ENCODE measurements at places on chromosomes 6 and 20. TPM values are rescaled to one million over a fixed set of nuclear protein-coding genes. Genes with fewer than 3 reads are reported as not detected.

DNA sequence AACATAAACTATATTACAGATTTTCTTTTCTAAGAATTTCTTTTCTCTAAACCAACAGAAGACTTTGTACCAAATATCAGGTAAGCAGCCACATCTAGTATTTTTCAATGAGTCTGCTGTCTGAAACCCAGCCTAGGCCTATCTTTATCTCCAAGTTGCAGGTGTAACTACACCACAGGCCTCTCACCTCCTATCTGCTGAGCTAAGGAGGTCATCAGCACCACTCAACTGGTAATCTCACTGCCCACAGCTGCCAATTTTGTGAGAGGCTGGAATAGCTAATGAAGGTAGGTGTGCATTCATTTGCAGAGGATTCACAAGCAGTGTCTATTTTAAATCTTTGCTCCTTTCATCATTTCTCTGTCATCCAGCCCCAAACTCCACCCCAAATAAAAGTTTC, 584.8 kb downstream of the HDGFL1 start:
- no peaks in the 10 kb centered on the region for H3K27me3 ChIP-seq
- H3K4me3 ChIP-seq = no peak overlapping the region
- H3K36me3 ChIP-seq = no peaks in the 10 kb centered on the region
- no peaks in the 10 kb centered on the region for H3K4me1 ChIP-seq
- DNase-seq = no peak
- no peak overlapping the region for H3K27ac ChIP-seq

- no peak overlapping the region for H3K27ac ChIP-seq
- no peak overlapping the region for H3K4me3 ChIP-seq
- H3K36me3 ChIP-seq = peaks cover 77% of the 10 kb centered on the region
- no peaks in the 10 kb centered on the region for H3K27me3 ChIP-seq
Measured at GRCh38 chr20:59027741-59028320, 4.3 kb downstream of the ATP5F1E start.

GRCh38 chr20:45378191-45378590, at the start of gene TP53TG5:
TSS of gene TP53TG5 (minus strand) at chr20:45378325. CDS start at chr20:45378236, 89 bp downstream.
- no peak for DNase-seq
- no peaks in the 10 kb centered on the region for H3K27me3 ChIP-seq
- no peak within 1 kb of the TSS for H3K27ac ChIP-seq
- no peak within 1 kb of the TSS for H3K4me3 ChIP-seq
- H3K36me3 ChIP-seq = no peaks in the 10 kb centered on the region

GRCh38 chr6:126030045-126030444, 43.7 kb downstream of the TRMT11 start:
- H3K4me3 ChIP-seq = no peak overlapping the region
- peaks cover 26% of the 10 kb centered on the region for H3K36me3 ChIP-seq
- H3K27ac ChIP-seq = no peak overlapping the region
- H3K4me1 ChIP-seq = peaks cover 13% of the 10 kb centered on the region

Gene CST11
- not detected for total RNA-seq

DNA sequence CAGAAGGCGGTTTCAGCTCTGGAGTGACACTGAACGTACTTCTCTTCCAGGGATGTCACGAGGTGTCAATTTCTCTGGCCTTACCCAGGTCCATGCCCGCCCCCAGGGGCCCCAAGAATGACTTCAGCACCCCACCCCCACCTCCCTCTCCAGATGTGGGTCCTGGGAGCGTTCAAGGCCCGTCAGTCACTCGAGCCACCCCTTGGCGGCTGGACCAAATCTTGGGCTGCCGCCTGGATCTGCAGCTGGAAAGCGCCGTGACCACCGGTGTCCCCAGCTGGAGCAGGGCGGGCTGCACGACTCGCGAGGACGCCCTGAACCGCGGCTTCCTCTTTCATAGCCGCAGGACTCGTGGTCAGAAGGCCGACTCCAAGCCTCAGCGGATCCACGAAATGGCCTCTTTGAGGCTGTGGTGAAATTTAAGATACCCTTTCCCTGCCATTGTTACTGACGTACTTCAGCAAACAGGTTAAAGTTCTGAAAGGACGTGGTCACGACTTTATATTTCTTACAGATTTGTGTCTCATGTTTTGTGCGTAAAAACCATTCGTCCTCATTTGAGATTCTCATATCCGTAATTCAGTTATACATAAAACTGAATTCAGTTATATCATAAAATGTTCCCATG, 29.3 kb downstream of the TRIM38 start:
- no peaks in the 10 kb centered on the region for H3K27me3 ChIP-seq
- H3K4me3 ChIP-seq = peak overlapping the region; percentile 65
- peaks cover 14% of the 10 kb centered on the region for H3K36me3 ChIP-seq
- H3K4me1 ChIP-seq = peaks cover 23% of the 10 kb centered on the region

Data from lower lobe of right lung (tissue), 2 donors.